Mesothelial cell of epicardium (in vitro differentiated cells): ENCODE measurements at places on chromosomes 7 and 10.

GRCh38 chr7:43362652-43363034, 220.3 kb upstream of the STK17A start:
- H3K27ac ChIP-seq: peak overlapping the region; percentile 57
- H3K27me3 ChIP-seq: peaks cover 3% of the 10 kb centered on the region
- no peak overlapping the region for H3K4me3 ChIP-seq
- H3K4me1 ChIP-seq: peaks cover 19% of the 10 kb centered on the region
- H3K36me3 ChIP-seq: no peaks in the 10 kb centered on the region
- peak; percentile 65 for DNase-seq

- no peak overlapping the region for H3K27ac ChIP-seq
- no peaks in the 10 kb centered on the region for H3K36me3 ChIP-seq
- no peak overlapping the region for H3K4me3 ChIP-seq
- no peak for DNase-seq
- peaks cover 53% of the 10 kb centered on the region for H3K27me3 ChIP-seq
Observed at GRCh38 chr10:104515678-104516199, 125.4 kb upstream of the SORCS3 start.

DNA sequence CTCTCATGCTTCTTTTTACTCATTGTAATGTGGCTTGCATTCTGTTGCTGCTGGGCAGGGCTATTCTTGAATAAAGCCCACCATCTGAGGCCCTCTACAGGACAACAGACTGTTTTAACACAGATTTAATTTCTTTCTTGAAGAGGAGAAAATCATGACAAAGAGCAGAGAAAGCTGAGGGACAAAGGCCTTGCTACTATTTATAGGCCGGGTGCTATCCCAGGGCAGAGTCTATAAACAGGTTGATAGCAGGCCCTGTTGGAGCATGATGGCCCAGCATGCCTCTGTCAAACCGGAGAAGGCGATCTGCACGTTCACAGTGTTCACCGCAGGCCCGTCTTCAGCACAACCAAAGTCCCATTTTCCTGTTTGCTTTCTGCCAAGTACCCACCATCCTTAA, 3.0 kb downstream of the VIPR2 start:
- no peak overlapping the region for H3K27ac ChIP-seq
- H3K4me3 ChIP-seq: no peak overlapping the region
- peaks cover 10% of the 10 kb centered on the region for H3K4me1 ChIP-seq
- peaks cover 67% of the 10 kb centered on the region for H3K27me3 ChIP-seq
- DNase-seq: no peak

GRCh38 chr7:86768967-86769760, 125.5 kb downstream of the GRM3 start:
- no peak overlapping the region for H3K27ac ChIP-seq
- H3K4me3 ChIP-seq: no peak overlapping the region
- H3K36me3 ChIP-seq: no peaks in the 10 kb centered on the region
- no peak for DNase-seq
- H3K4me1 ChIP-seq: no peaks in the 10 kb centered on the region

GRCh38 chr10:123563994-123564393, 102.2 kb upstream of the GPR26 start:
- peak; percentile 31 for DNase-seq
- no peak overlapping the region for H3K4me3 ChIP-seq
- no peak overlapping the region for H3K27ac ChIP-seq
- H3K4me1 ChIP-seq: no peaks in the 10 kb centered on the region
- H3K27me3 ChIP-seq: peaks cover 42% of the 10 kb centered on the region

GRCh38 chr7:114539575-114539974, 125.0 kb downstream of the FOXP2 start:
- H3K4me1 ChIP-seq: peaks cover 16% of the 10 kb centered on the region
- no peak overlapping the region for H3K4me3 ChIP-seq
- H3K27me3 ChIP-seq: no peaks in the 10 kb centered on the region
- H3K36me3 ChIP-seq: no peaks in the 10 kb centered on the region
- H3K27ac ChIP-seq: no peak overlapping the region

- H3K36me3 ChIP-seq: peaks cover 30% of the 10 kb centered on the region
- H3K4me3 ChIP-seq: no peak overlapping the region
- DNase-seq: no peak
- H3K27me3 ChIP-seq: no peaks in the 10 kb centered on the region
- peaks cover 32% of the 10 kb centered on the region for H3K4me1 ChIP-seq
Observed at GRCh38 chr10:113142601-113143362, 192.7 kb downstream of the TCF7L2 start.

- no peak for DNase-seq
- no peaks in the 10 kb centered on the region for H3K27me3 ChIP-seq
- H3K4me1 ChIP-seq: peaks cover 29% of the 10 kb centered on the region
- H3K4me3 ChIP-seq: no peak overlapping the region
- H3K36me3 ChIP-seq: no peaks in the 10 kb centered on the region
Observed at GRCh38 chr10:112945811-112946210, 4.2 kb upstream of the TCF7L2 start.

DNA sequence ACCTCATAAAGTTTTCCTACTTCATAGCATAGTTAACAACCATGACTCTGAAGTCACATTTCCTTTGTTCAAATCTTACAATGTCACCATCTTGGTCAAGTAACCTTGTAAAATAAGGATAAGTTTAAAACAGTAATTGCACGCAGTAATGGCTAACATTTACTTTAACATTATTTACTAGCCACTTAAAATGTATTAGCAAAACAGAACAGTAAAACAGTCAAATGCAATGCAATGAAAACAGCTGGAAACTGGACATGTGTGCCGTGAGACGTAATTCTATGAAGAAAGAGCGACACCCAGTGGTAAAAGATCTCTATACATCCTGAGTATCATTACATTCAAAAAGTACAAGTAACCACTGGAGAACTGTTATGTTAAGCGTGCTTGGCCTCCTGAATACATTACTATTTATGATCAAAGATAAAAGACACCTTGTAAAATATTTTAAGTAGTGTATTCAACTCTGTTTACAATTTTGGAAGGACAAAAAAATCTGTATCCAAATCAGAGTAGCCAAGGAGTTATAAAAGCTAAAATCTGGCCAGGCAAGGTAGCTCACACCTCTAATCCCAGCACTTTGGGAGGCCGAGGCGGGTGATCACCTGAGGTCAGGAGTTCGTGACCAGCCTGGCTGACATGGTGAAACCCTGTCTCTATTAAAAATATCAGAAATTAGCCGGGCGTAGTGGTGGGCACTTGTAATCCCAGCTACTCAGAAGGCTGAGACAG, 27.2 kb downstream of the ATE1 start:
- no peak overlapping the region for H3K27ac ChIP-seq
- no peak overlapping the region for H3K4me3 ChIP-seq
- peaks cover 26% of the 10 kb centered on the region for H3K36me3 ChIP-seq
- no peak for DNase-seq
- H3K27me3 ChIP-seq: no peaks in the 10 kb centered on the region

GRCh38 chr7:107118109-107118900, 50.5 kb upstream of the HBP1 start:
- H3K27ac ChIP-seq: no peak overlapping the region
- DNase-seq: no peak
- peaks cover 10% of the 10 kb centered on the region for H3K4me1 ChIP-seq
- H3K36me3 ChIP-seq: no peaks in the 10 kb centered on the region
- no peaks in the 10 kb centered on the region for H3K27me3 ChIP-seq

DNA sequence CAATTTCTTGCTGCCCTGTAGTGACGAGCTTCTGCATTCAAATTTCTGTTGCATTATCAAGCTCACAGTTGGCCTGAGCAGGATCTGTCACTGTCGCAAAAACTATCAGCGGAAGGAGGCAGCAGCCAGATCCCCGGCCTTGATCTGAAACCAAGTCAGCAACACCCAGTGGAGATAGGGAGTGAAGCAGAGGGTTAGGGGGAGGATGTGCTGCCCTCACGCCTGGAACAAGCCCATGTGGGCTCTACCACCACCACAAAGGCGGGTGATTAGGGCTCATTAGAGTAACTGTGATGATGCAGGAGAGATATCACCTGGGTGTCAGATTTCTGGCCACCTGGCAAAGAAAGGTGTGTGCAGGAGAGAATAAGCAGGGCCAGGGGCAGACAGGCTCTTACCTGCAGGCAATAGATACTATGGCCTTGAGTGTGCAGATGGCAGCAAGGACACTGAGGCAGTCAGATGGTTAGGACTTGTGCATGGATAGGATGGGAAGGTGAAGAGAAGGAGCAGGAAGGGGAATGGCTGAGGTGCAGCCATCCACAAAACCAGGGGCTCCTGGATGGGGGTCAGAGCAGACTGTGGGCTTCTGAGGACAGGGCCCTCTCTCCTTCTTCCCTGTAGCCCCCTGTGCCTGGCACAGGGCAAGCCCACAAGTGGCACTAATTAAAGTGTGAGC, 417.3 kb downstream of the RPS24 start:
- no peak overlapping the region for H3K4me3 ChIP-seq
- H3K36me3 ChIP-seq: no peaks in the 10 kb centered on the region
- peak overlapping the region; percentile 41 for H3K27ac ChIP-seq
- peaks cover 62% of the 10 kb centered on the region for H3K4me1 ChIP-seq
- H3K27me3 ChIP-seq: no peaks in the 10 kb centered on the region
- no peak for DNase-seq

GRCh38 chr7:114598946-114599345, 184.3 kb downstream of the FOXP2 start:
- H3K4me1 ChIP-seq: no peaks in the 10 kb centered on the region
- no peaks in the 10 kb centered on the region for H3K36me3 ChIP-seq
- no peak overlapping the region for H3K4me3 ChIP-seq
- H3K27me3 ChIP-seq: no peaks in the 10 kb centered on the region

DNA sequence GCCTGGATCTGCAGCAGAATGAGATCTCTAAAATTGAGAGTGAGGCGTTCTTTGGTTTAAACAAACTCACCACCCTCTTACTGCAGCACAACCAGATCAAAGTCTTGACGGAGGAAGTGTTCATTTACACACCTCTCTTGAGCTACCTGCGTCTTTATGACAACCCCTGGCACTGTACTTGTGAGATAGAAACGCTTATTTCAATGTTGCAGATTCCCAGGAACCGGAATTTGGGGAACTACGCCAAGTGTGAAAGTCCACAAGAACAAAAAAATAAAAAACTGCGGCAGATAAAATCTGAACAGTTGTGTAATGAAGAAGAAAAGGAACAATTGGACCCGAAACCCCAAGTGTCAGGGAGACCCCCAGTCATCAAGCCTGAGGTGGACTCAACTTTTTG, 21.4 kb downstream of the LRRC17 start:
- no peak for DNase-seq
- H3K27me3 ChIP-seq: no peaks in the 10 kb centered on the region
- peaks cover 38% of the 10 kb centered on the region for H3K4me1 ChIP-seq
- H3K27ac ChIP-seq: peak overlapping the region; percentile 95
- H3K4me3 ChIP-seq: peak overlapping the region; percentile 45

DNA sequence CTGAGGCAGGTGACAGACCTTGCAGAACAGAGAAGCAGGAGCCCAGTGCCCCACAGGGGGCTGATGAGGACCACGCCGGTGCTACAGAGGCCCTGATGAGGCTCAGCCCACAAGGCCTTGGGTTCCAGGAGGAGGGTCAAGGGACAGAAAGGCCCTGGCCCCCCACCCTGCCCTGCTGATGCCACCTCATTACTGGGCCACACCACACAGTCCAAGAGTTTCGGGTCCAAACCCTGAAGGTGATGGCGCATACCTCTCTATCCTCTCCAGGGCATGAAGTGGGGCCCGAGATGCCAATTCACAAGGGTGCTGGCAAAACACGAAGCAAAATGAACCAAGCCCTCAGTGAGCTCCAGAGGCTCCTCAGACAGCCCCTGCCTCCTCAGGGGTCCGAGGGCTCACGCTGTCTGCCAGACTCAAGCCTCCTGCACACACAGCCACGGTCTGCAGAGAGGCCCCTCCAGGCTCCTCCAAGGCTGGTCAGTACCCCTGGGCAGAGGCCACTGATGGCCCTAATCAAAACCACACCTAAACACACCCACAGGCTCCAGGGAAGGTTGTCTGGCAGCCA, 32.3 kb downstream of the RASGEF1A start:
- DNase-seq: no peak
- H3K4me1 ChIP-seq: no peaks in the 10 kb centered on the region
- H3K36me3 ChIP-seq: no peaks in the 10 kb centered on the region
- peaks cover 72% of the 10 kb centered on the region for H3K27me3 ChIP-seq
- H3K27ac ChIP-seq: no peak overlapping the region

GRCh38 chr10:33133557-33133956, 175.5 kb upstream of the ITGB1 start:
- H3K27me3 ChIP-seq: no peaks in the 10 kb centered on the region
- no peaks in the 10 kb centered on the region for H3K36me3 ChIP-seq
- no peak for DNase-seq
- no peaks in the 10 kb centered on the region for H3K4me1 ChIP-seq
- H3K27ac ChIP-seq: no peak overlapping the region
- no peak overlapping the region for H3K4me3 ChIP-seq

DNA sequence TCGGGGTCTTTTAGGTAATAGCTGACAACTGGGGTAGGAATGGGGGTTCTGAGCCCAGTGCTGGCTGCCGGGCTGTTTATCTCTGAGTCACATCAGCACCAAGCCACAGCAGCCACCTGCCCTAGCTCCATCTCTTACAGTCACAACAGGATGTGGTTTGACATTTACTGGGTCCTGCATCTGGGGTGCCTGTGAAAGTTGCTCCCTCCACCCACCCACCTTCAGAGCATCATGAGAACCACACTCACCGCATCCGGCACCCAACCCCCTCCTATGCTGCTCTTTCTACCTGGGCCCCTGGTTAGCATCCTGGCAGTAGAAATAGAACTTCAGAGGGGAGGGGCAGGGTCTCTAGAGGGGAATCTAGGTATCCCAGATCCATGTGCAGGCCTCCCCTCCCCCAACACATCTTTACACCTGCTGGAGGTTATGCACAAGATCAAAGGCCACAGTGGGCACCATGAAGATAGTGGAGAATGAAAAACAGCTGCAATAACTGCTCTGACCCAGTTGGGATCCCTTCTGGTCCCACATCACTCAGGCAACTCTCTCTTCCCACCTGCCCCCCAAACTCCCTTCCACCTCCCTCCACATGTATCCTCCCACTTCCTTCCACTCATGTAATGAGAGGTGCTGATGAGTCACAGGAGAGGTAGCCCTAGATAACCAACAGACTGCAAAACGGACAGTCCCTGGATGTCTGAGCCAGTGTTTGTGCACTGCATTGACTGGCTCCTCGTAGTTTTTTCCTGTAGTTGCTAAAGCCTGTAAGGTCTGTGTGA, 38.2 kb downstream of the PRSS2 start:
- H3K36me3 ChIP-seq: no peaks in the 10 kb centered on the region
- no peak for DNase-seq
- H3K27me3 ChIP-seq: peaks cover 40% of the 10 kb centered on the region
- H3K27ac ChIP-seq: no peak overlapping the region
- no peak overlapping the region for H3K4me3 ChIP-seq
- H3K4me1 ChIP-seq: peaks cover 14% of the 10 kb centered on the region

DNA sequence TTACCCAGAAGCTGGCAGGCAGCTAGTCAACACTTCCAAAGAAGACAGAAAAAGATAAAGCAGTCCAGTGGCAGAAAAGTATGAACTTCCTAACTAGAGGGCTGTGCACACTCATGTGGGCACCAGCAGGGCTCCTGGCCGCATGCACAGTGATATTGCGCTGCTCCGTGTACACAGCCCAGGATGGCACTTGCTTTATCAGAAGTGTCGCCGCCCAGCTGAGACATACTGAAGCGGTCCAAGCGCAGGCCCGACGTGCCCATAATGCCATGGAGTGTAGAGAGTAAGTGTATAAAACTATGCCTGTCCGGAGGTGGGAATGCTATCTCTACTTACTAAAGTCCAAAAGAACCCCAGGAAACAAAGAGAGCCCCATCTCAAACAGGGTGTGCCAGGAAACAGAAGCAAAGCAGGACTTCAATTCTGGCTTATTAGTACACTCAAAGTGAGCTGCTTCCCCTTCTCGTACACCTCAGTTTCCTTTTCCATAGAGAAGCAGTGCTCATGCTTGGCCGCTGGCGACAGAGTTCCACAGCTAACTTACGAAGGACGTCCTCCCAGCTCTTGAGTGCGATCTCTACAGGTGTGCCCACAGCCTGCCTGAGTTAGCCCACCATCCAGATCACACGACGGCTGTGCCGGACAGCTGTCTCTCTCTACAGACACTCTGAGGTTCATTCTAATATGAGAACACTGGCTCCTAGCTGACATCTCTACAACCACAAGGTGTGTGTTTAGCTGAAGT, 234.3 kb downstream of the COBL start:
- no peak overlapping the region for H3K27ac ChIP-seq
- DNase-seq: no peak
- no peaks in the 10 kb centered on the region for H3K4me1 ChIP-seq
- H3K4me3 ChIP-seq: no peak overlapping the region
- H3K27me3 ChIP-seq: no peaks in the 10 kb centered on the region
